ENCODE measurements at places on chromosomes 1 and 21.

GRCh38 chr1:23554127-23554480, 5.2 kb downstream of the ID3 start:
- no peak for DNase-seq

DNA sequence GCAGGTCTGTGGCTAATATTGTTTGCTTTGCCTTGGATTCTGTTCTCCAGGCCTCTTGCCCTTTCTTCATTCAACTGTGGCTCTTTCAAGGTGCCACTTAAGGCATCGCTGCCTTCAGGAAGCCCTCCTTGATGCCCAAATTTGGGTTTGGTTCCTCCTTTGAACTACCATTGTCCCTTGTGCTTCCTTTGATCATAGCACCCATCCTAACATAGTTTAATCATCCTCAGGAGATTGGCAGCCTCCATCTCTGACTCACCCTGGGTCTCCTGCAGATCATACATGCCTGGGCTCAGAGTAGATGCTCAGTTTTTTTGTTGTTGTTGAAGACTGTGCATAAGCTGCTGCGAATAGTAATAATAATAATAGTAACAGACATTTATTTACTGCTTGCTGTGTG, 54.4 kb upstream of the ACOT11 start:
- no peak for DNase-seq

DNA sequence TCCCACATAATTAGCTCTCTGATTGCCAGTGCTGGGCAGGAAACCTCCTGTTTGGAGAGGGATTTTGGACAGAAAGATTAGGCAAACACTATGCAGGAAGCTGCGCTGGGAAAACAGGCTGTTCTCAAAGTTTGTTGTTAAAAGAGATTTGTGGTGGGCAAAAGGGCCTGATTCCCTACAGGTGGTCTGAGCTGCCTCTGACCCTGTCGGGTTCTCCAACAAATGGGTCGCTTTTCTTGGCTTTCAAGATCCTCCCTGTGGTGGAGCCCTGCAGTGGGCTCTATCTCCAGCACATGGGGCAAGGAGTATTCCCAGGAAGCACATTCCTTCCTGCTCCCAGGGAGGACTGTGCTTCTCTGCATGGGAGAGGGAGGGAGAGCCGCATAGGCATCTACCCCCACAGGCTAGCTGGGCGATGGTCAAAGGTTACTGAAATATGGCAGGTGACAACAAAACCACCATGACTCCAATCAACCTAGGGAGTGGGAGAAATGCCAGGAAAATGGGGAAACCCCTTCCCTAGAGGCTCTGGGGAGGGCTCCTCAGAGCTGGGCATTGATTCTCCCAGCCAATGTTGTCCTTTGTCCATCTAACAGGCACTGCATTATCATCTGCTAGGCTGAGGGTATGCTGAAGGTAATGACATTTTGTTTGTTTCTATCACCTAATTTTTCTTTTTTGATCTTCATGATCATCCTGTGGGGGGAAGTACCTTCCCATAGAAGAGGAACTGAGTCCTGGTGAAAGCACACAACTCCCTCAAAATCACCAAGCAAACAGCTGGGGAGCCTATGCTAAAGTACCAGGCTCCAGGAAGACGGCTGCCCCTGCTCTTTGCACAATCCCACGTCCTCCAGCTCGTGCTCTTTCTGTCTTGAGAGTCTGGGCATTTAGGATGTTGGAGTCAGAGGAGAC, 85.3 kb downstream of the PLXNA2 start:
- no peak for DNase-seq

DNA sequence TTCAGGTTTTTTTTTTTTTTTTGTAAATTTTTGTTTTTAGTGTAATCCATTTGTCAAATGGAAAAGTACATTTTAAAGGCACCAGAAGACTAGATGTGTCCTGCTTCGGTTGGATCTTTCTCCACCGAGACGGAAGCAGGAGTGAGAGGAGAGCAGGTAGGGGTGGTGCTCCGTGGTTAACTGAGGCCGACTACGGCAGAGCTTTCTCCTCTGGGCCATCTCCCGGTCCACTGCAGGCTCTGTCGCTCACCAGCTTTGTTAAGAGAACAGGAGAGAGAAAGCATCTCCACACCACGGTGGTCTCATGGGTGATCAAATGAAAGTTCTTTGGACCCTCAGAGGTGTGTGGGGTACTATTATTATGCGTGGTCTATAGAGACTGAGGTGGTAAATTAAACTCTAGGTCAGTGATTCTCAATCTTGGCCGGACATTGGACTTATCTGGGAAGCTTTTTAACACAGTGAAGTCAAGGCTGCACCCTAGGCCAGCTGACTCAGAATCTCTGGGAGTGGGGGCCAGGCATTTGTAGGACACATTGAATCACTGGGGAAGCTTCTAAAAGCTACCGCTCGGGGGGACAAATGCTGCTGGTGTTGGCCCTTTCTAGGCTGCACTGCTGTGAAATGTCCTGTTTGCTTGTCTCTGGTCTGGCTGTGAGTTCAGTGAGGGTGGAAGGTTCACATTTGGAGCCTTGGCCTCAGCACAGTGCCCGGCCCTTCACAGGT, 25.0 kb downstream of the ABCA4 start:
- DNase-seq, result no peak

DNA sequence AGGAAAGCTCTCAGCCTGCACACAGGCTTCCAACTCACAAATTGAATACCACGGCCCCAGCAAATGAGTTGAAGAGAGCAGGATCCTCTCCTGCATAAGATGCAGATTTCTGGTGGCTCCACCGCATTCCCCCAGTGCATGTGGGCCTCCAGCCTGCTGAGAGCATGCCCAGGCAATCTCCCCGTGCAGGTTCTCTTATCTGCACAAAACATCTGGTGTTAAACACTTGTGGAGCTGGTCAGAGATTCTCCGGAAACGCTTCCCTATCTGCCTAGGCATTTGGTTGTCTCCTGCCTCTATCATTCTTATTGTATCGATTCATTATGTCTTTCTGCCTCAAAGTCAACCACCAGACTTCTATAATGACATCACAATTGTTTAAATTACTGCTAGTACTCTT, 1349.0 kb upstream of the B3GALT2 start:
- peak; percentile 94 for DNase-seq

DNA sequence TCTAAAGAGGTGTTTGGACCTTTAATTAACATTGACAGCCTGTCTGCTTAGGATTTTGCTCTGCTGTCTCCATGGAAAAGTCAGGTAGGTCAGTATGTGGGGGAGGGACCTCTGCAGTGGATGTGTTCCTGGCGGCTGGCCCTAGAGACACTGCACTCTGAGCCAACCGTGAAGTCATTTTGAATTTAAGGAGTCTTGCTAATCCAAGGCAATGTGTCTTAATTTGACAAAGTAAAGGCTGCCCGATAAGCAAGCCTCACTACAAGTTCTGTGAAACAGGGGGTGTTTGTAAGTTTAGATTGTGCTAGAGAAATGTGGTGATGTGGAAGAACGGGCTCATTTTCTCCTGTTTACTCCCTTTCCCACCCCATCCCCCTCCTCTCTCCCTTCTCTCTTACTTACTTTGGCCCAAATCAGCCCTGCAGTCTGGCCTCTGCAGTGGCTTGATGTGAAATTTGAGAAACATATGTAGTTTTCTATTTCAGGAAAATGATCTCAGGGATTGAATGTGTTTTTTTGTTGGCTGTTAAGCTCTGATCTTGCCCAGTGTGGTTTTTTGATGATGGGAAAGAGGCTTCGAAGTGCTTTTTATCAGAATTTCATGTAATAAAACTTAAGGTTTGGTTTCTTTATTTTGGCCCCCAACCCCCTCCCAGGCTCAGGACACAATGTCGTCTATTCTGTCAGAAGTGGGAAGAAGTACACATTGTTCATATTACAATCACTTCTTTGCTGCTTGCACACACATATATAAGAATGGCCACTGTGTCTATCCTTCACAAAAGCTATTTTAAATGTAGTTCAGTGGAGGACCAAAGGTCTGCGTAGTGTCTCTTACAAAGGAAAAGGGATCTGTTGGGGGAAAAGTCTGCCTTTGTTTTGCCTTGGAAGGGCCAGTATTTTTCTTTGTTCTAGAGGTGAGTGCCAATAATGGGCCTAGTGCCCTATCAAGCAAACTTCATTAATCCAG, 96.6 kb downstream of the FGGY start:
- no peak for DNase-seq

GRCh38 chr1:53755874-53756273, 16.9 kb upstream of the GLIS1 start:
- no peak for DNase-seq

Data from erythroblast (primary cell).